ENCODE measurements at places on chromosomes 5 and 9. TPM values are rescaled to one million over a fixed set of nuclear protein-coding genes. Genes with fewer than 3 reads are reported as not detected.

NEUROG1 gene
- not detected for total RNA-seq

PALM2AKAP2 gene
- total RNA-seq = under 0.01 TPM

PTGES gene
- 8.7 TPM for total RNA-seq

CENPK gene
- total RNA-seq = 7.9 TPM

COMMD10 gene
- 40.0 TPM for total RNA-seq

AGPAT2 gene
- 18.7 TPM for total RNA-seq

PCDH12 gene
- under 0.01 TPM for total RNA-seq

JAKMIP2 gene
- total RNA-seq = 1.2 TPM

C9orf153 gene
- total RNA-seq = 1.9 TPM

RASGRF2 gene
- 14.7 TPM for total RNA-seq

UHRF2 gene
- 192 TPM for total RNA-seq

ERAP2 gene
- 77.3 TPM for total RNA-seq

IL6ST gene
- 458 TPM for total RNA-seq

AK3 gene
- 23.7 TPM for total RNA-seq

TMC1 gene
- 0.52 TPM for total RNA-seq

FAXDC2 gene
- total RNA-seq = 17.8 TPM

RGS7BP gene
- total RNA-seq = not detected

CSF1R gene
- total RNA-seq = 5.2 TPM

TMEM174 gene
- total RNA-seq = not detected

SLC6A3 gene
- total RNA-seq = not detected

SHROOM1 gene
- total RNA-seq = 0.52 TPM

TESK1 gene
- total RNA-seq = 7.7 TPM

AGXT2 gene
- not detected for total RNA-seq

CCL28 gene
- 8.8 TPM for total RNA-seq

FOXD4L3 gene
- total RNA-seq = not detected

FGF1 gene
- total RNA-seq = not detected

MARCHF11 gene
- not detected for total RNA-seq

C7 gene
- not detected for total RNA-seq

ADAMTS16 gene
- total RNA-seq = not detected

CREBRF gene
- total RNA-seq = 161 TPM

GNPDA1 gene
- 6.6 TPM for total RNA-seq

FOXD4 gene
- not detected for total RNA-seq

GABRA1 gene
- not detected for total RNA-seq

CXCL14 gene
- not detected for total RNA-seq

PRUNE2 gene
- 0.31 TPM for total RNA-seq

FKBP15 gene
- total RNA-seq = 15.4 TPM
